Activated T-cell treated with anti-CD3 and anti-CD28 coated beads for 1 hour (primary cell): ENCODE measurements at places on chromosomes 6 and 20.

GRCh38 chr20:43537921-43538877 is 20.6 kb upstream of the SGK2 start:
- DNase-seq: peak; percentile 32

DNA sequence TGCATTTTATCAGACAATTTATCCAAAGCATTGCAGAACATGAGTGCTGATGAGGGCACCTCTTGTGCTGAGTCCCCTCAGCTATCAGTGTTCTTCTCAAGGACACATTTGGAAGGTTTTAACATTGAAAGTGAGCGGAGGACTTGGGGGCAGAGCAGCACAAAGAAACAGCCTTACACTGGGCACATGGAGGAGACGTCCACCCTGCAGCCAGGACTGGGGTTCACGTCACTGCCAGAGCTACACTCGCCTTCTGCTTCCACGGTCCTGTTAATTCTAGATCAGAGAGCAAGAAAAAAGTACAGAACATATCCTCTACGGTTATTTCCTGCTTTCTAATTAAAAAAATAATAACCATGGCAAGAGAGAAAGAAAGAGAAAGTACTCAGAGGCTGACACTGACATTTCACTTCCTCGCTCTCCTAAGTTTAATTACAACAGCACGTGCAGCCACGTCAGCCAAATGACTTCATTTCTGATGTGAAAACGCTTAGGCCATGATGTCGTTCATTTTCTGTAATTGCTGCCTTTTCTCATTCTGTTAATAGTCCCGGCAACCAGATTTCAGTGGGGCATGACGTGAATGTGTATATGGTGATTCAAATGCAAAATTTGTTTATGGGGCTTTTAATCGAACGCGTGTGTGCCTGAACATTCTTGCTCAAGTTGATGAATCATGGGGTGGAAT is 5.1 kb downstream of the PRND start:
- no peak for DNase-seq

DNA sequence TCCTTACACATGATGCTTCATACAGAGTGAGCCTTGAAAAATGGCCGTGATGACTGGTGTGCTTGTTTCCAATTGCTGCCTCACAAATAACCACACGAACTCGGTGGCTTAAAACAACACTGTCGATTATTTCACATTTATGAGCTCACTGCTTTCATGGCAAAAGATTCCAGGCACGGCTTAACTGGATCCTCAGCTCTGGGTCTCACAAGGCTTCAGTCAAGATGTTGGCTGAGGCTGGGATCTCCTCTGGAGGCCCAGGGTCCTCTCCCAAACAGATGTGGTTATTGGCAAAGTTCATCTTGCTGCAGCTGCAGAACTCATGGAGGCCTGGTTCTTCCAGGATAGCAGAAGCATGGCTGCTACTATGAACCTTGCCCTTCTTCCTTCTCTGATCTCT is 144.6 kb downstream of the TFAP2C start:
- DNase-seq: no peak

DNA sequence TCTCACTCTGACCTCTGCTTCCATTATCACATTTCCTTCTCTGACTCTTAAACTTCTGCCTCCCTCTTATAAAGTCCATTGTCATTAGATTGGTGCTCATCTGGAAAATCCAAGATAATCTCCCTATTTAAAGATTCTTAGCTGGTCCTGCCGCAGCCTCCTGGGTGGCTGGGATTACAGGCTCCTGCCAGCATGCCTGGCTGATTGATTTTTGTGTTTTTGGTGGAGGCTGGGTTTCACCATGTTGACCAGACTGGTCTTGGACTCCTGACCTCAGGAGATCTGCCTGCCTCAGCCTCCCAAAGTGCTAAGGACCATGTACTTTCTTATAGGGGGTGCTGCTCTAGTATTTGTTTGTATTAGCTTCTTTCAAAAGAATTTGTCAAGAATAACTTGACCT is 5.3 kb upstream of the RPF2 start:
- no peak for DNase-seq

DNA sequence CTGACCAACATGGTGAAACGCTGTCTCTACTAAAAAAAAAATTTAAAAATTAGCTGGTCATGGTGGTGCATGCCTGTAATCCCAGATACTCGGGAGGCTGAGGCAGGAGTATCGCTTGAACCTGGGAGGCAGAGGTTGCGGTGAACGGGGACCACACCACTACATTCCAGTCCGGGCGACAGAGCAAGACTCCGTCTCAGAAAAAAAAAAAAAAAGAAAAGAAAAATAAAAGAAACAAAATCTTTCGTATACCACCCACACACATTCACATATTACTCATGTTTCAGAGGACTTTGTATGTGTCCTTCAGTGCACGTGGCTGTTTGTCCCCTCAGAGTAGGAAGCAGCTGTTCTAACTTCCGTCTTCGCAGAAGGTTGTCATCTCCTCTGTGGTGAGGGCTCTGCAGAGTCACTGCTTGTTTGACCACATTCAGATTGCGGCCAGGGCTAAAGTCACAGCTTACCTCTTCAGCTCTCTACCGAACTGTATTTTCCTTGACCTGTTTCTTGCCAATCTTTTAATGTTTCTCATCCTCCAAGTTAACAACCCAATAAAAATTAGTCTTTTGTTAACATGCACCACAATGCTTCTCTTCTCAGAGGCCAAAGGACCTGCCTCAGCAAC is 36.6 kb upstream of the HIVEP1 start:
- no peak for DNase-seq

DNA sequence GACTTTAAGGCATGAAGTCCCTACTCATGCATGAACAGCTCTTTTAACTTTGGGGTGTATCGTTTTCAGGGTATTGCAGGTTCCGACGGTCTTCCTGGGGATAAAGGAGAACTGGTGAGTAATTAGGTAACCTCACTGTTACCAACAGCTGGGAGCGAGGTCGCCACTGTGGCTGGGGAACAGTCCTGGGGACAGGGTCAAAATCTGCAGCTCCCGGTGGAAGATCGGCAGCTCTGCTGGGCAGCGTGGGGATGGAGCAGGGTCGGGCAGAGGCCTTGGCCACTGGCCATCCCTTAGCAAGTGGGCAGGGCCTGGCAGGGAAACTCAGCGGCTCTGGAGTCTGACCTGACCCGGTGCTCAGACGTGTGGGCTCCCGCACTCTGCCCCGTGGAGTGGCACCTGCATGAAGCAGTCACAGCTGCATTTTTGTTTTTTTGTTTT is 16.1 kb downstream of the COL9A3 start:
- no peak for DNase-seq

- DNase-seq: no peak
Measured at GRCh38 chr20:35290887-35291417, 1.3 kb downstream of the FAM83C start.

- no peak for DNase-seq
Measured at GRCh38 chr6:24798740-24799540, at the start of gene ARMH2. Gene ARMH2, minus strand, starts transcription at chr6:24798917. Its CDS starts 60 bp downstream, at chr6:24798857.

GRCh38 chr6:12280902-12281301 is 9.3 kb upstream of the EDN1 start:
- no peak for DNase-seq

DNA sequence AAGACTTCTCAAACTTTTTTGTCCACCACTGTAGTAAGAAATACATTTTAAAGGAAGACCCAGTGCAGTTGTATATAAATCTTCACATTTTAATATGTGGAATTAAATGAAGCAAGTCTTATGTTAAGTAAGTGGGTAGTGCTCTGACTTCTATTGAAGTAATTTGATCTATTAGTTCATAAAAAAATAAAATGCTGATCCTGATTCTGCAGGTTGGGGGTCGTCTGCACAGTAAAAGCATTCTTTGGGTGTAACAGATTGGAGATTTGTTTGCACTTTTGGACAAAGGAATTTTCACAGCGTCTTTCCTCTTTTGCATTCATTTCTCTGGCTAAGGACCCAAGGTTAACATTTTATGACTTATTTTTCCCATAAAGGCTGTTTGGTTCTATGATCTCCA is 106.8 kb downstream of the RNF144B start:
- DNase-seq: no peak

GRCh38 chr6:27795697-27796494 is 116.3 kb downstream of the OR2B2 start:
- no peak for DNase-seq

DNA sequence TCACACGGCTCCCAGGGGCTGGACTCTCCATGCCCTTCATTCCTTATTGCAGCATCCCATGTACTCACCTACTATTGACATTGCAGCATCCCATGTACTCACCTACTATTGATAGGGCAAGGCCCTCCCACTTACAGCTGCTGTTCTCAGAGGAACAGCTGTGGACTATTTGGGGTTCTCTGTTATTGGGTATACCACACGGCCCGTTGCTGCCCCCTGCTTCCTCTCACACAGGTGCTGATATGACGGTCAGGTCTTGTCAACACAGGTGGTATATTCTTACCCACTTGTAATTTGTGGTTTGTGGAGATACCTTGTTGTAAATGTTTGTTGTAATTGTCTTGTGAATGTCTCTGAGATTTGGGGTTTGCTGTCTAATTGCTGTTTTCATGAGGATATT is 18.8 kb downstream of the ALDH5A1 start:
- DNase-seq: no peak

- no peak for DNase-seq
Measured at GRCh38 chr20:41669708-41670263, 51.6 kb upstream of the CHD6 start.

DNA sequence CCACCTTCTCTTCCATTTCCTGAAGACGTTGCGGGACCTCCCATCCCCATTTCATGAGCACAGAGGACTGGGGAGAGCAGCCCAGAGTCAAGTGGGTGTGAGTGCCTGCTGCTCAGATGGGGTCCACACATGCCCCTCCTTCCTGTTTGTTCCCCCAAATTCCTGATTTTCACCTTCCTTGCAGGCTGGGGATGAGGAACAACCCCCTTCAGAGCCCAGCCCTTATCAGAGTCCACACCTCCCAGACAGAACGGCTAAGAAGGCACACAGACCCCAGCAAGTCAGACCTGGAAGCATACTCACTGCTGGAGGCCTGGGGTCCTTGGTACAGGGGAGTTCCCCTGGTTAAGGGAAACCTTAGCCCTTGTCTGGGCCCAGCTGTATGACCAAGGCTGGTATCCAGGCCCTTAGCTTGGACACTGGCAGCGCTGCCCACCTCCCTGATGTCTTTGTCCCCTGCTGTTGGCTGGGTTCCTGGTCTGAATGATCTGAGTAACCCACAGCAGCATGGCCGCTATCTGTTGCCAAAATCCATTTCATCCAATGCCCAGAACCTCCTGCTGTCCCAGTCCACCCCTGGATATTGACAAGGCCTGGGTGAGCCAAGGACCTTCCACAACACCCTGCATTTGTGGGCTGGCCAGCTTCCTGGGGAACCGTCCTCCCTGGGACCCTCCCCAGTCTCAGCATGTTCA is 230.9 kb downstream of the SYNDIG1 start:
- DNase-seq: no peak

- no peak for DNase-seq
Measured at GRCh38 chr20:6420336-6420735, 297.5 kb upstream of the FERMT1 start.

- no peak for DNase-seq
Measured at GRCh38 chr6:161139304-161139765, 134.5 kb downstream of the AGPAT4 start.

DNA sequence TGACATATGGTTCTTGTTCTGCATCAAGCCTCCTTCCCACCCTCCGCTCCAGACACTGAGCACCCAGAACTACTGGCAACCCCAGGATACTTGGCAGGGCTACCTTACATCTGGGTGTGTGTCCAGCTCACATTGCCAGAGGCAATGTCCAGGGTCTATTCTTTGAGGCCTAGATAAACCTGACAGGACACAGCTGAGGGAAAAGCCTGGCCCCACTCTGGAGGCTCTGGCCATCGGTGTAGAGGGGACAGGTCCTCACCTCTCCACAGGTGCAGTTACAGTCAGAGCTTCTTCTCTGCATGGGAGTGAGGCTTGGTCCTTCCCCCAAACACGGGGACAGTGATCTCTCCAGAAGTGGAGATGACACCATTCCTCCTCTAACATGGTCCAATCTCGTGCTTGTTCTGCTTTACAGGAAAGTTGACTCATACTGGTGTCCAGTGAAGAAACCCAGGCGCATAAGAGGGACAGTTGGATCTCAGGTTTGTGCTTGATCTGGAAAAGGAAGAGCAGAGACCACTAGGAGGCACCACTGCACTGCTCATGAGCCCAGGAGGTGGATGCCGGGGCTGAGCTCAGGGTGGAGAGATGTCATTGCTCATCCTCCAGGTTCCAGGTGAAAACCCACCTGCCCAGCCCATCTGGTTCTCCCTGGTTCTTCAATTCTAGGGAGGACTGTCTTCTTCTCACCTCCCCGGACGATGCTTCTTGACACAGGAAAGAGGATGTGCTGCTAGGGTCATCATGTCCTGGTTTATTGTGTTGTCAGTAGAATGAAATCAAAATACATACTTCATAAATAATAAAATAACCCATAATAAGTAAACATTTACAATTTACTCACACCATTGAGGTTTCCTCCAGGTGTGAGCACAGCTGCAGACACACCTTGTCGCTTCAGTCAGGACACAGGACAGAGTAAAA is 14.7 kb downstream of the HLA-F start:
- DNase-seq: peak; percentile 58

GRCh38 chr6:164929408-164929977 is 379.9 kb downstream of the C6orf118 start:
- DNase-seq: no peak

- no peak for DNase-seq
Measured at GRCh38 chr6:161676586-161676985, 402.7 kb upstream of the AGPAT4 start.

DNA sequence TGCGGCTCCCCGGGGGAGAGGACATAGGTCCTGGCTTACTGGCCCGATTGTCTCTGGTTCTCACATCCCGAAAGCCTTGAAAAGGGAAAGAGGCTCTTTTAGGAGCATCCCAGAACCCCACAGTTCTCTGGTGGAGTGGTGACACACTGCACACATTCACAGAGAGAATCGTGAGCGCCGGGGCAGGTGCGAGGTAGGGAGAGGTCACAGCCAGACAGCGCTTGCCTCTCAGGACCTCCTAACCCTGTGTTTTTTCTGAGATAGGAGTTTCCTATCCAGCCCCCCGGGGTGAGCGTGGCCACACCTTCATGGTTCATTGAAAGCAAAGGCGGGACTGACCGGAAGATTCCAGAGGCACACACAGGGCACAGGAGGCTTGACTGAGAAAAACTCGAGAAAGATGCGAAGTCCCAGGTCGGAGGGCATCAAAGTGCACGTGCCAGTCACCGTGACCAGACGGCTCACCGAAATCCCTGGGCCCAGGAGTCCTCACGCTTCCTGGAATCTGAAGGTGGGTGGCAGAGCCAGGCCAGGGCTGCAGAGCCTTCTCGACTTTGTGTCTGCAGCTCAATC is 46.5 kb upstream of the FRMD1 start:
- DNase-seq: no peak

DNA sequence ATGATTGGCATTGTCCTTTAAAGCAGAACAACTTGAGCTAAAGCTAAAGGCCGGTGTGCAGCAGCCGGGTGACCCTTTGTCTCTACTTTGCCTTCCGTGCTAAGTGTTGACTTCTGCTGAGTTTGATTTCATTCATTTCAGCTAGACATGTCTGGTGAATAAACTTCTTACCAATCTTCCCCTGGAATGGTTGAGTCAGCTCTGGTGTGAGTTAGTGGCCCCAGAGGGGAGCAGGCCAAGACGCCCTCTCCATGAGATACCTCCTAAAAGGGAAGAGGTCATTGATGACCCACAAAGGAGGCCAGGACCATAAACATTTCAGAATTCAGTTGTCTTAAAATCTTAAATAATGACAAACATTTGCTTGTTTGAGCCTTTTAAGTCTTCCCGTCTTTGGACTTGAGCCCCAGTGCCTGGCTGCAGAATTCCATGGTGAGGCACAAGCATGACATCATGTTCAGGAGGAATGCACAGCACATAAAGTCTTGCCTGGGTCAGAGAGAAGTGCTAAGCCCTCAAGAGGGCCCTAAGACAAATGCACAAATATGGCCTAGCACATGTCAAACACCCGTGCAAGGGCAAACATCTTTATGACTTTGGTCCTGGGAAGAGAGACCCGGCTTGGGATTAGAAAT is 96.3 kb upstream of the NEDD9 start:
- DNase-seq: no peak
